ENCODE measurements at places on chromosomes 6 and 20. TPM values are rescaled to one million over a fixed set of nuclear protein-coding genes. Genes with fewer than 3 reads are reported as not detected.
A peak's percentile ranks its signal among the peaks of the same experiment; 100 is the strongest.

- DNase-seq: no peak
These were observed 11.6 kb upstream of the ITPR3 start for GRCh38 chr6:33609528-33609927.

DNA sequence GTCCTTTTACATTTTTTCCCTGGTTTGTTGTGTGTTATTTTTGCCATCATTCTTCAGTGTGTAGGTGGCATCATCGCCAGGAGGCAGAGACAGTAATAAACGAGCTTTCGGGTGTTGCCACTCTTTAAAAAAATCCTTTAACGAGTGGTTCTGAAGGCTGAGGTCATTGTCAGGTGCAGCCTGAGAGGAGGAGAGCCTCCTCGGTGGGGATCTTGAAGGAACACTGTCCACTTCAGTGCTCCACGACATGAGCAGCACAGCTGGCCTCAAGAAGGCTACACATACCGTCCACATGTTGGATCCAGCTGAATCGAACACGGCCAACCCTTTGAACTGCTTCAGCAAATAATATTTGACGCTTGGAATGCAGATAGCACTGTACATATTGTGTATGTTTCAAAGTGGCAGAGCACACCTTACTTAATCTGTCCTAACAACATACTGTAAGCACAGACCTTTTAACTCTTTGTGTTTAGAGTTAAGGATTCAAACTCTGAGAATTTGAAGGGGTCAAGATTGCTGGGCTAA, 48.0 kb upstream of the FOXQ1 start:
- DNase-seq: no peak

The GSTA1 gene
- 1.8 TPM for polyA plus RNA-seq

DNA sequence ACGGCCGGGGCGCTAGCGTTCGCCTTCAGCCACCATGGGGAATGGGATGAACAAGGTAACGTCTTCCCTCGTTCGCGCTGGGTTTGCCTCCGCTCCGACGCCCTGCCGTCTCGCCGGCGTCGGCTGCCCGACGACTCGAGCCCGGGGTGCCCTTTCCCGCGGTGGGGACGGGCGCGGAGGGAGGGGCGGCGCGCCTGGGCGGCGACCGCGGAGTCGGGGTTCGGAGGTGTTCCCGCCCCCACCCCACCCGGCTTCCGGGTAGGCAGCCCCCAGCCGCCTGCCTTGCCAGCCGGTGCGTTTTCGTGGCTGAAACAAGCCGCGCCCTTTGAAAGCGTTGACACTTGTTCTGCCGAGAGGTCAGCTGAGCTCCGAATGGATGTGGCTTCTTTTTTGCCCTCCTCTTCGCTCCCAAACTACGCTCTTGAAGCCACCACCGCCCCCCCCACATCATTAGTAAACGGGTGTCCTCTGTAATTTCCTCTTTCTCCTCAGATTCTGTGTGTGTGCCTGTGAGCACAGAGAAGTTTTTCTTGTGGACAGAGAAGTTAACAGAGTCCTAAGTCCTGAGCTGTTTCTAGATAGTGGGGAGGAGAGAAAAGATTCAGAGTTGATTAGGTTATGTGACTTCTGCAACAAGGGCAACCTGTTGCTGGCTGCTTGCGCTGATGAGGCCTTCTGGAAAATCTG, 362 bp downstream of the DUSP22 start:
- peak; percentile 30 for DNase-seq

DNA sequence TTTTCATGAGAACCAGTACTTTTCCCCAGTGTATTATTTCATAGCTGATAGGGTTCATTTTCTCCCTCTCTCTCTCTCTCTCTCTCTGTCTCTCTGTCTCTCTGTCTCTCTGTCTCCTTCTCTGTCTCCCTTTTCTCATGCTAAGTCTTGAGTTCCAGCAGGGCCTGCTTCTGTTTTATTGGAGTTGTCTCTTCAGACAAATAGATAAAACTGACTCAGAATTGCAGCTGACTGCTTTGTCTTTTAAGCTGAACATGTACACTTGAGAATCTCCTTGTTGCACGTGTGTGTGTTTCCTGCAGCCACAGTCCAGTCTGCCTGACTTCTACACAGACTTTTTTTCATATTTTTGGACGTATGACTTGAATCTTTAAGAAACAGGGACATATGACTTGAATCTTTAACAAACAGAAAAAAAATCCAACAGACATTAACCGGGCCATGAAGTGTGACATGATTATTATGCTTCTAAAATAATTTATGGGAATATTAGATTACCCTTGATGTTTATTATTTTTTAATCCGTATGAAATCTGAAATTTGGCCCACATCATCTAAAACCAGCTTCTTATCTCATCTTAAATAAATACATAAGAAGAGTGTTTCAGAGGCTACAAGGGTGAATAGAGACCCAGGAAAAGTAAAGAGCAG, 71.5 kb downstream of the JAG1 start:
- DNase-seq: no peak

DNA sequence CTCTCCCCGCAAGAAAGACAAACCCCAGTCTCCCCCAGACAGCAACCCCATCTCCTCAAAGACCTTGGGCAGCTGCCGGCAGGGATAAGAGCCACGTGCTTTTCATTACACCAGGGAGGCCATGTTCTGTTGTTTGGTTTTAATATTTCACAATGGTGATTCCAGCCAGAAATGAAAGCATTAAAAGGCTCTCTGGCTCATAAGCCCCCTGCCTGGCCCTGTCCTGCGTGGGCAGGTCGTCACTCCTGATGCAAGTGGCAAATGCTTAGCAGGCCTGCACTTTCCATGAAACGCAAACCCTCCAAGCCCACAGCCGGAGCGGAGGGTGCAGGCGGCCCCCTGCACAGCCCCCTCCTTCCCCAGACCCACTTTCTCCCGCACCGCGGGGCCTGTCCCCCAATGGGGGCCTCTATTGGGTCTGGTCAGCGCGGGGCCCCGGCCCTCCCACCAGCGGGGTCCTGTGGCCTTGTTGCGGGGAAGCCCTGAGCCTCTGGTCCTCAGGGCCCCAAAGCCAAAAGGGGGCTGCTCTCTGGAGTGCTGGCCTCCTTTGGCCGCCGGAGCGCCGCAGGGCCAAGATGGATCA, 77.2 kb downstream of the TMEM242 start:
- DNase-seq: no peak

- DNase-seq: no peak
These were observed 32.7 kb downstream of the OGFRL1 start for GRCh38 chr6:71321314-71321713.

DNA sequence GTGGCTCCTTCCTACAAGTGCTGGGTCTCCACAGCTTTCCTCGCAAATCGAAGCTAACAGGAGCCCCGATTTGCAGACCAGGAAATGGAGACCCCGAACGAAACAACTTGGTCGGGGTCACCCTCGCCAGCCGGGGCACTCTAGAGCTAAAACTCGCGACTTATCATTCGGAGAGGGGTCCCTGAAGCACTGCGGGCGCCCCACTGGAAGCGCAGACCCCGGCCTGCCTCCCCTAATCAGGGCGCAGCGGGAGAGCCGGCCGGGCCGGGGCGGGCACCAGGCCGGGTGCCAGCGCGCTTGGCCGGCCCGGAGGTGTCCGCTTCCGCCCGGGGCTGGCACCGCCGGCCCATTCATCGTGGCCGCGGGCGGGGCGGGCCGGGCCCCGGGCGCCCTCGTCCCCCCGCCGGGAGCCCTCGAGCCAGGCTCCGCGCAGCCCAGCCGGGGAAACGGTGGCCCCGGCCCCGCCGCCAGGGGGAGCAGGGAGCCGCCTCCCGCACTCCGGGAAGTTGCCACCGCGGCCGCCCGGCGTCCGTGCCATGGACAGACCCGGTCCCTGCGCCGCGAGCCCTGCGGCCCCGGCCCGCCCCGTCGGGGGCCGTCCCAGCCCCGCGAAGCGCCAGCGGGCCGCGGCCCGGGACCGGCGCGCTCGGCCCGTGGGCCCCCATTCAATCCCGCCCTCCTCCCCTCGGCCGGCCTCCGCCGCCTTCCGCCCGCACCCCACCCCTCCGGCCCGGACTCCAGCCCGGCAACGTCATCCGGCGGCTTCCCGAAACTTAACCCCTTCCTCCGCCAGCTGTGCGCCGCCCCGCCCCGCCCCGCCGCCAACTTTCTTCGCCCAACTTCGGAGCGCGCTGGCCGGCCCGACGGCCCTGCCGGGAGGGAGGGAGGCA, 961 bp downstream of the RRBP1 start:
- peak; percentile 70 for DNase-seq

DNA sequence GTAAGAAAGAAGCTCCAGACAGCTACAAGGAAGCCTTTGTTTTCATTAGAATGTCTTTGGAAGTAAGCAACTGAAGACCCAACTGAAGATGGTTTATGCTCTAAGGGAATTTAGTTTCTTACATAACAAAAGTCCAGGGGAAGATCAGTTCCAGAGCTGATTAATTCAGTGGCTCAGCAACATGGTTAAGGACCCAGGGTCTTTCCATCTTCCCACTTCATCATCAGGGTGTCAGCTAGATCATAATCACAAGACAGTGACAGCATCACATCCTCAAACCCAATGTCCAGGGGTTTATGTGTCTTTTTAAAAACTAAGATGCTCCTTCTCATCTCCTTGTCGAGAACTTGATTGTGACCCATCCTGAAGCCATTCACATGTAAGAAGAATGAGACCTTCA, 119.7 kb upstream of the PRDM1 start:
- DNase-seq: no peak

DNA sequence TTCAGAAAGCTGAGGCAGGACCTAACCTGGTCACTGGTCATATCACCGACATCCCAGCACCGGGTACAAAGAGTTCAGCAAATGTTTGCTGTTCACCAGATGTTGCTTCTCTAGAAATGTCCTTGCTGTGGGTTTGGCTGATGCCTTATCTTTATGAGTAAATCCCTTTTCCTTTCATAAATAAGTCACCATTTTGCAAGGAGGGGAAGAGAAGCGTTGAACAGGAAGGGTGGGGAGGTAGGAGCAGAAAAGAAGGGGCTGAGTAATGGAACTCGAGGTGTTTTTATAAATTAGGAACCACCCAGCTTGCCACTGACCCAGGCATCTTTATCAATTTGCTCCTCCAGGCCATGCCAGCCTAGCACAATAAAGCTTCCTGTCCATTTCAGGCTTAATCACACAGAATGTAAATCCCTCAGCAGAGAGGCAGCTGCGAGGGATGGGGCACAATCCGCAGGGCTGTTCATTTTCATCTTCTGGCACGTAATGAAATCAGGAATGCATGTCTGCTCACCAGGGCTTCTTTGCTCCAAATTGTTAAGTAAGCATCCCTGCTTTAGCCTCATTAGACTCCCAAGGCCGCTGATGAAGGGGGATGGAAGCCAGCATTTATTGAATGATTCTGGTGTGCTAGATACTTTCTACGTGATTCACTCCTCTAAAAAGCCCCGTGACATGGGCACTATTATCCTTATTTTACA, 371.9 kb upstream of the CHD6 start:
- no peak for DNase-seq
